HTR-8/SVneo (cell line): ENCODE measurements at places on chromosomes 1 and 21.
A peak's percentile ranks its signal among the peaks of the same experiment; 100 is the strongest.

DNA sequence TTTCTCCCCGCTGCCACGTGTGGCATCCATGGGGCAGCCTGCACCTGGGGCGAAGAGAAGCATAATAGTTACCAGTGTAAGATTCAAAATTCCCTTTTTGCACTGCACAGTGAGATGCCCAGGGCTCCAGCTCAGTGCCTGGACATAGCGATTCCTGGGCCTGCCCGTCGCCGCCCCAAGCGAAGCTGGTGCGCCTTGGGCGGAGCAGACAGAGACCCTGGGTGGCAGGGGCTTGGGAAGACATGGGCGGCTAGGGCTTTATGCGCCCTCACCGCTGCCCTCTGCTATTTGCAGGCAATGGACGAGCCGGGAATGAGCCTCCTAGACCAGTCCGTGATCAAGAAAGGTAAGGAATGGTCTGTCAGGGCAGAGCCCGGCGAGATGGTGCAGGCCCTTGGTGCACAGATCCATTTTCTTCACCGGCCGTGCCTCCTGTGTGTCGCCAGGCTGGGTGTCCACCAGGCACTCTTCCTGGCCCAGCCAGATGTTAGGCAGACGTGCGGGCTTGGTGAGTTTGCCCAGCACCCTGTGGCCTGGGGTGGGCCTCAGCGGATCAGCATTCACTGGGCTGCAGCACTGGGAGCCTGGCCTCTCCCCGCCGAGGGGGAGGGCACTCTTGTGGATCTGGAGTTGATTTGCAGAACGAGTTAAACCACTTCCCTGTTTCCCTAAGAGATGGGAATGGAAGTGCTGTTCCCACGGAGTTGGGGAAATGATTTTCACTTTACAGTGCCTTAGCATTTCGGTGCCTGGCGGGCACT, 1.7 kb downstream of the TFAP2E start:
- no peak for DNase-seq

- no peak for DNase-seq
Observed at GRCh38 chr1:182410620-182411273, 10.3 kb upstream of the TEDDM1 start.

GRCh38 chr1:1264868-1265272, 8.8 kb downstream of the UBE2J2 start:
- DNase-seq = peak; percentile 89

DNA sequence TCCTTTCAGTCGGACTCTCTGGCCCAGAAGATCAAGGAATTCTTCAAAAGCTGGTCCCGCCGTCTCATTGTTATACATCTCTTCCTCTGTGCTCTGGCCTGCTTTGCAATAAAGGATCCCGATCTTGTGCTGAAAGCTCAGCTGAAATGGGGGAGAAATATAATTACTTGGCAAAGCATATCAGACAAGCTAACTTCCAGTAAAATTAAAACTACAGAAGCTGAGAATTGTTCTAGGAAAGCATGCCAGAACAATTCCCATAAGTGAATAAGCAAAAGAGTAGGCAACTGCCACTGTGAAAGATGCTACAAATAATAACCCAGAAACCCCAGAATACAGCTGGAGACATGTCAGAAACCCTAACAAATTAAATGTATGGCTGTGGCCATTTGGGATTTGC, 146.1 kb downstream of the SIPA1L2 start:
- DNase-seq = no peak

DNA sequence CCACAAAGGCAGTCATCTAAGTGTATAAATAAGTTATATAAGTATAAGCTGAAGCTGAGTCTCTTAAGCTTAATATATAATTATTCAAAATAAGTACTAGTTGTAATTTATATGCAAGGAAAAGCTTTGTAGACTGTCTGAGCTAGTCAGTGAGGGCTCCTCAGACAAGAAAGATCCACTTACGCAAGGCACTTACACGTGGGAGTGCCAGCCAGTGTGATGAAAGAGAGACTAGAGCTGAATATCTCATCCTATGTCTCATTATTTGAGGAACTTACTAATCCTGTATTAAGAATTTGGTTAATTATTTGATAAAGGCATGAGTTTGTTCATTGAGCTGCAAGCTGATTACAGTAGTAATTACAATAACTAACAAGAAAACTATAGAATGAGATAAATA, 146.9 kb downstream of the PDE4B start:
- no peak for DNase-seq

DNA sequence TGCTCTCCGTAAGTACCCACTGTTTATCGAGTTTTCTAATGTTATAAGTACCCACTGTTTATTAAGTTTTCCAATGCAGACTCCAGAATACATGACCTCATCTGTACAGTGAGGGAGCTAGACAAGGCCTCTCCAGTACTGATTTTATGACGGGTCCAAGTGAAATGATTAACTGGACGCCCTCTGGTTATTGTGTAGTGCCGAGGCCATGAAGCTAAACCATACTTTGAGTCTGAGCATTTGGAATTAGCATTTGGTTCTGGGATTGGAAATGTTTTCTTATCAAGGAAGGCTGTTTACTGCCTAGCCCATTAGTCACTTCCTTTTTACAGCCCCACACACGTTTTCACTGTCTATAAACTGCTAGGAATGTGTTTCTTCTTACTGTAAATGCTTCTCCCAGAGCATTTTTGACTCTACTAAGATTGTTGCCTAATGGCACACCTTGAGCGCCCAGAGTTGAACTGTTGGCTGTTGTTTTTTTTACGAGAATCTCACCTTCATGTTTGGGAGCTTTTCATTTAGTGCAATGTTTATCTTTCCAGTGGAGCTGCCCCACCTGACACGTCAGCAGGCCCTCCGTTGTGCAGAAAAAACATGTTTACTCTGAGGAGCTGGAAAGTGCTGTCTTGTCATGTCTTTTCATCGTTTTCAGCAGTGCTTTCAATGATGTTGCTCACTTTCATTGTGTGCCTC, 26.9 kb downstream of the SPATA46 start:
- peak; percentile 57 for DNase-seq

- DNase-seq = no peak
Observed at GRCh38 chr1:167763525-167764220, 41.9 kb downstream of the MPZL1 start.

GRCh38 chr21:37146320-37147235, 73.5 kb downstream of the TTC3 start:
- DNase-seq = no peak

DNA sequence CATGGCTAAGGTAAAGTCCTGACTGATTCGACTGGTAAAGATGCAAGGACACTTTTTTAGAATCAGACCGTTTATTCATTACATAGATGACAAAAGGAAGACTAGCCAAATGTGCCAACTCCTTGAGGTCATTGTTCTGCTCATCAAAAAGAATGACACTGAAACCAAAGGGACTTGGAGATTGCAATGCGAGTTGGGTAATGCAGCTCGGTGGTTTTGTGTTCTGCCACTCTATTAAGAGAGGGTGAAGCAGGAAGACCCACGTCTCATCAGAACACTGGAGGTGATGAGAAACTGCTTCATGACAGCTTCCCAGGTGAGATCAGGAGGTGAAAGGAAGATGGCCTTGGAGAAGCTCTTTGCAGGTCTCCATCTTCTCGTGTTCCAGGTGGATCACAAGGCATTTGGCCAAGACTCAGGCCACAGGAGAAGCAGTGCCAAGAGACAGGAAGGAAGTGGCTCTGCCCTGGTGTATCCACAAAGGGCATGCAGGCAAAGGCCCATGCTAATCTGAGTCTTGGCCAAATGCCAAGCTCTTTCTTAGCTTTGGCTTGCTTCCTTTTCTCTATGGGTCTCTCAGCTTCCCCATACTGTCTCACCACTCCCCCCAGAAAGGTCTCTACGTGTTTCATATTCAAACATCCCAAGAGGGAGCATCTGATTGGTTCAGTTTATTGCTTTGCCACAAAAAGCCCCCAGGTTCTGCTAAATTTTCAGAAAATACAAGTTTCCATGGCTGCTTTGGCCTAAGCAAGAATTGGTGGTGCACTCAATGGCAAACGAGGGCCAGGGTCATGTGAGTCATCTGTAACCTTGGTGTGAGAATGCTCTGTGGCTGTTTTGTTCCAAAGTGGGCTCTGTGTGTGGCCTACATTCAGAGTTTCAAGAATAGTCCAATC, 5.7 kb upstream of the CCT8 start:
- no peak for DNase-seq

DNA sequence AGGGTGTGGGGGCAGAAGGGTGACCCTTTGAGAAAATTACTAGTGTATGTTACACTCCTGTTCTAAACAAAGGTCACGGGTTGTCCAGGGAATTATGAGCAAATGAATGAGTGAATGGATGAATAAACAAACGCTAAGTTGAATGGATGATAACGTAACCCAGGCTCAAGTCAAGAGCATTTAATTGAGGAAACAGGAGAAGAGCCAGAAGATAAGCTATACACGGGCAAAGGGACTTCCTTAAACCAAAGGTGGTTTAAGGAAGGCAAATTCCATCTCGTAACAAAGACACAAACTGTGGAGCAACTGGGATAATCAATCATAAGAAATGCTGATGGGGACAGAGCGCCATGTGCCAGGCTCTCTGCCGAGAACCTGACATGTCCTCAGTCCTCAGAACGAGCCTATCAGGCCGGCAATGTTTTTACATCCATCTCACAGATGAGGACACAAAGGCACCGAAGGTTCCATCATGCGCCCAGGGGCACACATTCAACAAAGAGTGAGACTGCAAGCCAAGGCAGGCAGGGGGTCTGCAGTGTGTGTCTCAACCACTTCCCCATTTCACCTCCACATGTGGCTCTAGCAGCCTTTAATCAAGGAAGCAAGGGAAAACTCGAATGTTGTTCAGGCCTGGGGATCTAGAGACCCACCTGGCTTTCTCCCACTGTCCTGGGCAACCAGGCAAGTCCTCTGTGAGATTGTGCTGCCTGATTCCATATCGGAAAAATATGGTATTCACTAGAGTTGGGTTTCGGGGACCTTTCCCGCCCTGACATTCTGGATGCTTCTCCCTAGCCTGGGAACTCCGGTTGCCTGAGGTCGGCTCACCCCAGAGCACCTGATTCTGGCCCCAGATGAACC, 126.8 kb upstream of the EDN2 start:
- no peak for DNase-seq

DNA sequence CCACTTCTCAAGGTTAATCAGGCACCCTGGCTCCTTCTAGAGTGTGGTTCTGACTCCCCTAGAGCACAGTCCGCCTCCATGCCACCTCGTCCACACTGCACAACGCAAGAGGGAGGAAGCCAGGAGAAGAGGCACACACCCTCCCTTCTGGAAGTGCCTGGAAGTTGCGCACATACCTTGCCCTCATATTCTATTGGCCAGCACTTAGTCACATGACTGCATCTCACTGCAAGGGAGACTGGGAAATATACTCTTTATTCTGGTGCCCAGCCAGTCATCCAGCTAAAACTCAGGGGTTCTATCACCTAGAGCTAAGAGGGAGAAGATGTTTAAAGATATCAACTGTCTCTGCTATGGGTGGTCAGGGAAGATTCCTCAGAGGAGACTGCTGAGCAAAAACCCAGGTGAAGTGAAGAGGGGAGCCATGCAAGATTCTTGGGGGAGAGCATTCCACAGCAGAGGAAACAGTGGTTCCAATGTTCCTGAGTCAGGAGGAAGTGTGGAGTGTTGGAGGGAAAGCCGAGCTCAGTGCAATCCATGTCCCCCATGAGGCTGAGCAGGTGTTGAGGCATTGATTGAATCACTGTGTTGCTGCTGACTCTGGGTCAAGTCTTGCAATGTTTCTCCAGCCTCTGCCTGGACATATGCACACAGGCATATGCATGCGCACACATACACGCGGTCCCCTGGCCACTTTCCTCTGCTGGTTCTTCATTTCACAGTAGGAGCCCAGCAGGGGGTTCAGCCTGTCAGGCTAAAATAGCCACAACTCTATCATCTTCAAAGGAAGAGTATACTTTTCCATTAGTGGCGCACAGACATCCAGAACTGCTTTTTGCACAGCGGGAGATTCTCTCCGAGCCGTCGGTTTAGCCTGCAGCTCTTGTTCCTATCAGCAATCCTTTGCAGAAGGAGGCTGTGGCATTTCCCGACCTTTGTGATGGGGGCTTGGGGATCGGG, 22.3 kb upstream of the KLHDC7A start:
- DNase-seq = no peak

DNA sequence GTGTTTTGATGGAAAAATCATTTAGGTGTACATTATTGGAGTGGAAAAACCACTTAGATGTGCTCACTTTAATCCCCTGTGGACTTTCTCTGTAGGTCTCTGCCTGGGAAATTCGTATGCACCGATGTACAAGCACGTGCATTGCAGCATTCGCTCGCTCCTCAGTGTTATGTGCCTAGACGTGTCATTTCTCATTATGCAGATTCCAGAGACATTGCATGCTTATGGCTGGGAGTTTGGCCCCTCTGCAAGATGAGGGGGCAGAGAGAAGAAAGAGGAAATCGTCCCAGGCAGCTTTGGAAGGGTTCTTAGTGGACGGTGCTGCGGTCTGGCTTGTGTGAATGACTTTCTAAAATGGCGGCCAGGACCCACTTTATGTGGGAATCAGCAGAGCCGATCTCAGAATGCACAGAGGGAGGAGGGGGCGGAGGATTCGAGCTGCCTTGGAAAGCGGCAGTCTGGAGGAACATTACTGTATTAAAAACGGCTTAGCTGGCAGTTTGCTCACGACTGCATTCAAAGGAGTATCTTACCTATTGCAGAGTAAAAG, 2.3 kb downstream of the SPEN start:
- DNase-seq = peak; percentile 37

- no peak for DNase-seq
Observed at GRCh38 chr1:13675151-13675651, 24.8 kb upstream of the PRDM2 start.

DNA sequence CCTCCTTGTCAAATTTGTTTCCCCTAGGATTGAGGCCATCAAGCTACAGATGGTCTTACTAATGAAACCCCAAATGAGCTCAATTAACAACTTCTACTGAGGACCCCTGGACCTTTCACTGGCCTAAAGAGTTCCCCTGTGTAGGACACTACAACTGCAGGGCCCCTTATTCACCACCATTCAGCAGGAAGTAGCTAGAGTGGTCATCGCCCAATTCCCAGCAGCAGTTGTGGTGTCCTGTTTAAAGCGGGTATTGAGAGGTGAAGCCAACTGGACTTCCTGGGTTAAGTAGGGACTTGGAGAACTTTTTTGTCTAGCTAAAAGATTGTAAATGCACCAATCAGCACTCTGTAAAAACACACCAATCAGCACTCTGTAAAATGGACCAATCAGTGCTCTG, 1466.9 kb downstream of the KCNT2 start:
- DNase-seq = no peak

DNA sequence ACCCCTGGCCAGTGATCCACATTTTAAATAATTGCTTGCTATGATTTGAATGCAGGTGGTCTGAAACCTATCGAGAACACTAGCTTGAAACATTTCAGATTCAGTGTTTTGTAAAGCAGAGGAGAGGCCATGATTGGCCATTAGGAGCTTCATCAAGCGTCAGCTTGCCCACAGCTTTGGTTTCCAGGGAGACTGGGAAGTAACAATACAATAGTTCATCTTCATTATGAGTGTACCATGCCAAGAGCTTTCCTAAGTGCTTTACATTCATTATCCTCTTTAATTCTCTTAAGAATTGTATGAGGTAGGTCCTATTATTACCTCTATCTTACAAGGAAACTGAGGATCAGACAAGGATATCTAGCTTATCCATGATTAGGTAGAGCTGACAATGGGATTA, 27.7 kb upstream of the ATP5PO start:
- no peak for DNase-seq

- DNase-seq = no peak
Observed at GRCh38 chr1:16266411-16267118, 29.6 kb upstream of the CPLANE2 start.

GRCh38 chr1:200626853-200627534, 6.4 kb upstream of the KIF14 start:
- DNase-seq = no peak
